ENCODE measurements at places on chromosomes 7 and 10. TPM values are rescaled to one million over a fixed set of nuclear protein-coding genes. Genes with fewer than 3 reads are reported as not detected.

DNA sequence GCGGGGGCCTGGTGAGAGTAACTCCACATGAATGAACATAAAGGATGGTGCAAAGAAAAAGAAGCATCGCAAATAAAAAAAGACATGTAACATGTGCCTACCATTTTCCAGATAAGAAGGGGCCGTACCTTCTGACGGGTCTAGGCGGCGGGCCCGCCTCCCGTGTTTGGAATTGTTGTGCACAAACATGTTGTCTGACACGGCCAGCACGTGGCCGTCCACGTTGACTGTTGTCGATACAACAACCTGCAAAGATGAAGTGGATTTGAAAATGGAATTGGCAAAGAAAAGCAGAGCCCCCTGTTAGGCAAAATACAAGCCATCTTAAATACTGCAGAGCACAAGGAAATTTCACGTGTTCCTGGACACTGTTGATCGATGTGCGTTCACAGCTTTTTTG, 90.7 kb downstream of the EBF3 start:
- H3K4me3 ChIP-seq: no peak overlapping the region
- no peak overlapping the region for H3K27ac ChIP-seq
- H3K4me1 ChIP-seq: no peaks in the 10 kb centered on the region
- DNase-seq: no peak
- no peaks in the 10 kb centered on the region for H3K27me3 ChIP-seq

- H3K4me3 ChIP-seq: no peak overlapping the region
- DNase-seq: no peak
- peaks cover 12% of the 10 kb centered on the region for H3K4me1 ChIP-seq
- H3K36me3 ChIP-seq: no peaks in the 10 kb centered on the region
- H3K27me3 ChIP-seq: no peaks in the 10 kb centered on the region
- no peak overlapping the region for H3K27ac ChIP-seq
These were observed 158.2 kb upstream of the PRKCQ start for GRCh38 chr10:6738112-6738768.

GRCh38 chr7:40531956-40532355, 397.2 kb downstream of the SUGCT start:
- no peak overlapping the region for H3K27ac ChIP-seq
- H3K36me3 ChIP-seq: no peaks in the 10 kb centered on the region
- no peaks in the 10 kb centered on the region for H3K27me3 ChIP-seq
- H3K4me3 ChIP-seq: no peak overlapping the region
- no peaks in the 10 kb centered on the region for H3K4me1 ChIP-seq

DNA sequence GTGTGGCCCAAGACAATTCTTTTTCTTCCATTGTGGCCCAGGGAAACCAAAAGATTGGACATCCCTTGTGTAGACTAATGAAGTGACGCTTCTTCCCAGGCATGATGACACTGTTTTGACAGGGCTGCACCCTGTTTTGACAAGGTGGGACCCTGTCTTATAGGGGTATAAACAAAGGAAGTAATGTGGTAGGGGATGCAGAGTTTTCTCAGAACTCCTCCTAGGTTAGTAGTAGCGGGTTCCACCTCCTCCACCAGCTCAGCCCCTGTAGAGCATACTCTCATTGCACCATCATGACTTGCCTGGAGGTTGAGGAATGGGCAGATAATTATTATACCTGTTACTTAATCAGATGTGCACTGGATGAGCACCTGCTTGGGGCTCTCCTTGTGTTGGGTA, 123.1 kb downstream of the CCNY start:
- H3K4me1 ChIP-seq: peaks cover 40% of the 10 kb centered on the region
- no peak overlapping the region for H3K4me3 ChIP-seq
- no peaks in the 10 kb centered on the region for H3K27me3 ChIP-seq

DNA sequence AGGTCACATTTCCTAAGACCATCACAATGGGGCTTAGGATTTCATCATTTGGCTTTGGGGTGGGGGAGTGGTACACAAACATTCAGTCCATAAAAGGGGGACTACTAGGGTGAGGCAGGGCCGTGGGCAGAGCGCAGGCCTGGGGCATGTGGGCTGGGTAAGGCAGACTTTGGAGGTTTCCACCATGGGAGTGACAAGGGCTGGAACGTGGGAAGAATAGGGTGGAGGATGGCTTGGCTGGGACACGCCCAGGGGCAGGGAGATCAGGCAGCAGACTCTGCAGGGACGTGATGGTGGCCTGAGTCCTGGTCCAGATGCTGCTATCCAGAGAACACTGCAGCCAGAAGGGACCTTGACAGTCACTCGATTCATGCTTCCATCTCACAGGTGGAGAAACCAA, 24.7 kb upstream of the CRHR2 start:
- H3K27ac ChIP-seq: no peak overlapping the region
- no peaks in the 10 kb centered on the region for H3K36me3 ChIP-seq
- peaks cover 15% of the 10 kb centered on the region for H3K4me1 ChIP-seq
- H3K27me3 ChIP-seq: no peaks in the 10 kb centered on the region
- H3K4me3 ChIP-seq: no peak overlapping the region

DNA sequence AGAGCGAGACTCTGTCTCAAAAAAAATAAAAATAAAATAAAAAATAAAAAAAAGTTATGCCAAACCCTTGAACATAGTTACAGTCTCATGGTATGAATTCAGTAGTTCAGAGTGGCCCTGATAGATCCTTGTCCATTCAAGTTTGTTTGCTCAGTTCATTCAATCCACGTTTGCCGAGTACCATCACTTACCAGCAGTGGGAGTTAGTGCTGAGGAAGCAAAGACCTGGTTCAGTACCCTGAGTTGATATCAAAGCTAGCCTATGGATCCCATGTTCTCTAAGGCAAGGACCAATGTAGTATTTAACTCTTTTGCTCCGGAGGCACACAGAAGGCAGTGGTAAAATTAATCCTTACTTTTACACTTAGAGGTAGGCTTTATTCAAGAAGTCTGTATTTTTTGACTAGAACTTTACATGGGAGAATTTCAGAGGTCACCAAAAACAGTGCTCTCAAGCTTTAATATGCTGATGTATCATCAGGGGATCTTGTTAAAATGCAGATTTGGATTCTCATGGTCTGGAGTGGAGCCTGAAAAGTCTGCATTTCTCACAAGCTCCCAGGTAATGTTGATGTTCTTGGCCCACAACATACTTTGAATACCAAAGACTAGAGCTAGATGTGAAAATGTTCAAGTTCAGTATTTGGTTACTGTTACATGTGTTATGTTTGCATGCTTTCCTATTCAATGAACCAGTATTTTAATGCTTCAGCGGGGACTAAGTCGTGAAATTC, 38.1 kb upstream of the HBP1 start:
- no peaks in the 10 kb centered on the region for H3K27me3 ChIP-seq
- H3K27ac ChIP-seq: no peak overlapping the region
- no peaks in the 10 kb centered on the region for H3K4me1 ChIP-seq
- DNase-seq: no peak
- no peak overlapping the region for H3K4me3 ChIP-seq

DNA sequence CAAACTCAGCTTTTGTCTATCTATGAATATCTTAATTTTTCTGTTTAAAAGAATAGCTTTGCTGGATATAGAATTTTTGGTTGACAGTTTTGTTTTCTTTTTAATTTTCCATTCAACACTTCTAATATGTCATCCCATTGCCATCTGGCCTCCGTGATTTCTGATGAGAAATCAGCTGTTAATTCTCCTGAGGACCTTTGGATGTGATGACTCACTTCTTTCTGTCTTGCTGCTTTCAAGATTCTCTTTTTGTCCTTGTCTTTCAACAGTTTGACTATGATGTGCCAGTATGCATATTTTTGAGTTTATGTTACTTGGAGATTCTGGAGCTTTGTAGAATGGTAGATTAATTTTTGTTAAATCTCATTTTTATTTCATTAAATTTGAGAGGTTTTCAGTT, 38.4 kb downstream of the ZNF518A start:
- H3K27me3 ChIP-seq: no peaks in the 10 kb centered on the region
- no peak overlapping the region for H3K4me3 ChIP-seq
- no peaks in the 10 kb centered on the region for H3K4me1 ChIP-seq
- H3K36me3 ChIP-seq: no peaks in the 10 kb centered on the region
- no peak overlapping the region for H3K27ac ChIP-seq

- no peaks in the 10 kb centered on the region for H3K4me1 ChIP-seq
- no peaks in the 10 kb centered on the region for H3K36me3 ChIP-seq
- no peaks in the 10 kb centered on the region for H3K27me3 ChIP-seq
- H3K27ac ChIP-seq: no peak overlapping the region
- no peak for DNase-seq
These were observed 898.6 kb downstream of the KCNMA1 start for GRCh38 chr10:76738991-76739390.

DNA sequence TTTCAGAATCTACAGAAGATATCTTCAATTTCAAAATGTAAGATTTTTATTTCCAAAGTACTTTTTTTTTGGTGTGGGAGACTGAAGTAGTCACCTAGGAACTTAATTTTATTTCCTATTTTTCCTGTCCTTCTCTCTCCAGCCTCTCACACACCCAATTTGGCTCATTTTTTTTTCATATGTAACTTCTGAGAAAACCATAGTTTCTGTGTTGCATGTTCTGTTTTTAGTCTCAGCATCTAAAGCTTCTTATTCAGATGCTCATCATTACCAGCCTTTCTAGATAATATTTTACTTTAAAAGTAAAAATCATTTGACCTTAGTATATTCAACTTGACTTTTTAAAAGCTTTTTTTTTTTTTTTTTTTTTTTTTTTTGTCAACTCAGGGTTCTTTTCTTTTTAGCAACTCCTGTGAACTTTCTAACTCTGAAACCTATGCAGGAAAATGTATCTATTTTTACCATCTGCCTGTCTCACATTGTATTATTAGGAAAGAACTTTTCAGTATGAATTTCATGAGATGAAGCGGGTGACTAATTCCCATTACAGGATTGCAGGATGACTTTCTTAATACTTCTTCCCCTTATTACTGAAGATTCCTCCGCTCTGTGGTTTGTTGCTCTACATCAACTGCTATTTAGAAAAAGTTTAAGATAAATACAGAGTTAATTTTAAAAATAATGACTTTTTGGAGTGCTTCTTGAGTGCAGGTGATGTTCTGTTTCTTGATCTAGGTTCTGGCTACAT, 73.6 kb upstream of the LSM8 start:
- no peaks in the 10 kb centered on the region for H3K36me3 ChIP-seq
- no peaks in the 10 kb centered on the region for H3K27me3 ChIP-seq
- no peak overlapping the region for H3K27ac ChIP-seq
- H3K4me1 ChIP-seq: no peaks in the 10 kb centered on the region
- H3K4me3 ChIP-seq: no peak overlapping the region
- no peak for DNase-seq

GRCh38 chr10:20962165-20962564, 65.1 kb upstream of the NEBL start:
- no peaks in the 10 kb centered on the region for H3K4me1 ChIP-seq
- no peak for DNase-seq
- H3K36me3 ChIP-seq: no peaks in the 10 kb centered on the region
- no peaks in the 10 kb centered on the region for H3K27me3 ChIP-seq
- H3K4me3 ChIP-seq: no peak overlapping the region
- H3K27ac ChIP-seq: no peak overlapping the region

- H3K36me3 ChIP-seq: no peaks in the 10 kb centered on the region
- peaks cover 8% of the 10 kb centered on the region for H3K4me1 ChIP-seq
- H3K27me3 ChIP-seq: no peaks in the 10 kb centered on the region
- DNase-seq: no peak
These were observed 273.9 kb downstream of the RPS24 start for GRCh38 chr10:78307576-78307975.

DNA sequence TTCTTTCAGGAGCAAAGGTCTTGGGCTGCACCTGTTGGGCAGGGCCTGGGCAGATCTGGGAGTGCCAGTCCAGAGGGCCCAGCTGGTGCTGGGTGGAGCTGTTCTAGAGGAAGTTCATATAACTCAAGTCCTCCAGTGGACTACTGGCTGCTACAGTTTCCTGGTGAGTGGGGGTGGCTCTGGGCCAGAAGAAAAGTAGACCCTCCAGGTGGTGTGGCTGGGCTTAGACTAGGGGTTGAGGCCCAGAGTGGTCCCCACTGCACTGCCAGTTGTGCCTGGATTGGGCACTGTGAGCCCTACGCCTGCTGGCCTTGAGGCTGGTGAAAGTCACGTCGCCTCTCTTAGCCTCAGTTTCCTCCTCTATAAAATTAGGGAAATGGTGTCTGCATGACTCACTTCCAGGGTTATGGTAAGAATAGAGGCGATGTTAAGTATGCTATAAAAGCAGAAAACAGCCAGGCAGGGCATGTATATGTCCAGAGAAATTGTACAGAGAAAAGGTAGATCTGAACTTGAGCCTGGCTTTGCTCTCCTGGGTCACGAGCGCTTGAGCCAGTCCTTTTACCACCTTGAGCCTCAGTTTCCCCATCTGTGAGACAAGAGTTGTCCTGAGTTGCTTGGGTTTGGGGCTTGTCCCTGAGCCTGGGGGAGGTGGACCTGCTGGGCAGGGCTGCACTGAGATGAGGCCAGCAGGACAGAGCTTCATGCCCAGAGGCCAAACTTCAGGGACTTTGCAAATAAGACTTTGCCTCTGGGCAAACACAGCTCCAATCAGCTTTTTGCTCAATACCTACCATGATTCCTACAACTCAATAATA, 3.8 kb upstream of the CLDN3 start:
- H3K27me3 ChIP-seq: no peaks in the 10 kb centered on the region
- DNase-seq: no peak
- H3K4me1 ChIP-seq: peaks cover 17% of the 10 kb centered on the region
- no peak overlapping the region for H3K27ac ChIP-seq
- H3K4me3 ChIP-seq: no peak overlapping the region

DNA sequence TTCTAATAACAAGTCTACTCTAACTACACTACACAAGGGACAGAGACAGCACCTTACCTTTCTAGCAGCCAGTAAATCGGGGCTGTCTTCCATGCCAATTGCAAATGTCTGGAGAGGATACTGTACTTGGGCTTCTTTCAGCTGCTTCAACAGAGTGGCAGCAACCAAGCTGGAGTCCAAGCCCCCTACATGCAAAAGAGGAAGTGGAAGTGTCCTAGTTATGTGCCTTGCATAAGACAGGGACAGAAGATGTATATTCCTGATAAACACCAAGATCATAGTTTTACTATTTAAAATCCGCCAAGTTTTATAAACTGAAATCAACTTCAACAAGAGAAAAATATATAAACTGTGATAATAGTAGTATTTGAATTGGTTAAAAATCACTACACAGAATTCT, 14.0 kb downstream of the ASNS start:
- DNase-seq: no peak
- no peaks in the 10 kb centered on the region for H3K4me1 ChIP-seq
- H3K4me3 ChIP-seq: no peak overlapping the region
- H3K27me3 ChIP-seq: no peaks in the 10 kb centered on the region
- no peaks in the 10 kb centered on the region for H3K36me3 ChIP-seq

- no peaks in the 10 kb centered on the region for H3K36me3 ChIP-seq
- no peaks in the 10 kb centered on the region for H3K27me3 ChIP-seq
- no peak for DNase-seq
- no peak overlapping the region for H3K27ac ChIP-seq
- H3K4me3 ChIP-seq: no peak overlapping the region
- H3K4me1 ChIP-seq: no peaks in the 10 kb centered on the region
These were observed 333.3 kb downstream of the CALN1 start for GRCh38 chr7:72078856-72079255.

Gene HMX2
- not detected for total RNA-seq

Gene OPN1SW
- not detected for total RNA-seq

Gene BAIAP2L1
- total RNA-seq: 23.1 TPM

Gene OR6B1
- not detected for total RNA-seq

Gene ARMC3
- total RNA-seq: 0.52 TPM

Gene ARHGEF35
- total RNA-seq: 5.3 TPM

Gene DNAJC12
- total RNA-seq: 26.2 TPM

Gene SLC16A12
- total RNA-seq: 19.5 TPM

Gene PRPS1L1
- not detected for total RNA-seq
